ENCODE measurements at places on chromosomes 11 and 22. TPM values are rescaled to one million over a fixed set of nuclear protein-coding genes. Genes with fewer than 3 reads are reported as not detected.
A peak's percentile ranks its signal among the peaks of the same experiment; 100 is the strongest.

GRCh38 chr11:130611791-130612251 lies 163.4 kb downstream of the ADAMTS15 start:
- no peak for DNase-seq

- no peak for DNase-seq
Measured at GRCh38 chr11:32706985-32707741, 87.3 kb downstream of the CCDC73 start.

DNA sequence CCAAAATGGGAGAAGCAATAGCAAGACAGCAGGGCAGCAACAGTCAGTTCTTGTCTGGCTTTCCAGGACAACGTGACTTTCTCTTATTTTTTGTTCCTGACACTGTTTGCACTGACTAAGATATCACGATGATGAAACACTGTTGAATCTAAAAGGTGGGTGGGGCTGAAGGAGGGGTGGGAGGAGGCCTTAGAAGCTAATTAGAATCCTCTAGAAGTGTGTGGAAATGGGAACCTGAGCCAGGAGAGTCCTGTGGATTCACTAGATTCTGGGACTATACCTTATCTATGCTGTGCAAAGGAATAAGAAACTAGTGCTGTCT lies 300.3 kb downstream of the ST3GAL4 start:
- no peak for DNase-seq

- no peak for DNase-seq
Measured at GRCh38 chr11:15499674-15500073, 385.0 kb downstream of the INSC start.

DNA sequence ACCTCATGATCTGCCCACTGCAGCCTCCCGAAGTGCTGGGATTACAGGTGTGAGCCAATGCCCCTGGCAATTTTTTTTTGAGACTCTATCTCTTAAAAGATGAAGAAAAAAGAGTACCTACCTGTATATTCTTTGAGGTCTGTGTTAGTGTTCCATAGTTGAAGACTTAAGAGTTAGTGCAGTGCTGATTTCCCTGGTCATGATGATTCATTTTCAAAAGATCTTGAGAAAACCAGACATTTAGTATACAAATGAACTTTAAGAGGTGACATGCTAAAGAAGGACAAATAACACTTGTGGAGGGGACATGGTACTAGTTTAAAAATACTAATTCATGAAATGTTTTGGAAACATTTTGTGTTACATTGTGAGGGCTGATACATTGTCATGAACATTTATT lies 17.7 kb downstream of the CBL start:
- no peak for DNase-seq

DNA sequence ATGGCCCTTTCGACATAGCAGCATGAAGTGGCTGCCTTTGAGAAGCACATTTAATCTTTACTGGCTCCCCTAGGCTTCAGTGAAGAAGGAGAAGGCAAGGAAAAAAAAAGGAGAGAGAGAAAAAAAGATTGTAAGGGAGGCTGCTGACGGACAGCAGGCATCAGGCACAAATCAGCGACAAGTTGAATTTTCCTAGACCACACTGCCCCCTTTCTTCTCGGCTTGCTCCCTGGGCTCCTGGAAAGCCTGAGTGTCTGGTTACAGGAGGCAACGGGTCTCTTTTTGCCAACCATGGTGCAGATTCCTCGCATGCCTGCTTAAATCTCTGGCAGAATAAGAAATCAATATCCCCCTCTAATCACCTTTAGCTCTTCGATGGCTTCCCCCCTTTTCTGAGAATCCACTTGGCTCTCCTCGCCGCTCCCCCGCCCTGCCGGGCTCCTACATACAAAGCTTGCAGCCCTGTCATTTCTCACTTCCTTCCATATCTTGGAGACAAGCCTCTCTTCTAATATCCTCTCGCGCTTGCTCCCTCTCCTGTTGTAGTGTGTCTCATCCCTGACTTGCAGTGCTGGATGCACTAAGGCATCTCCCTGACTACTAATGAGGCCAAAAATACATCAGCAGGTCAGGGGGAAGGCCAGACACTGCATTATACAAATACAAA lies 14.3 kb downstream of the BLID start:
- peak; percentile 61 for DNase-seq

GRCh38 chr11:44226945-44227344 lies 83.0 kb downstream of the ALX4 start:
- no peak for DNase-seq

GRCh38 chr22:42452916-42453315 lies 20.7 kb upstream of the NFAM1 start:
- DNase-seq, result no peak

- no peak for DNase-seq
Measured at GRCh38 chr11:131481303-131481702, 110.9 kb downstream of the NTM start.

DNA sequence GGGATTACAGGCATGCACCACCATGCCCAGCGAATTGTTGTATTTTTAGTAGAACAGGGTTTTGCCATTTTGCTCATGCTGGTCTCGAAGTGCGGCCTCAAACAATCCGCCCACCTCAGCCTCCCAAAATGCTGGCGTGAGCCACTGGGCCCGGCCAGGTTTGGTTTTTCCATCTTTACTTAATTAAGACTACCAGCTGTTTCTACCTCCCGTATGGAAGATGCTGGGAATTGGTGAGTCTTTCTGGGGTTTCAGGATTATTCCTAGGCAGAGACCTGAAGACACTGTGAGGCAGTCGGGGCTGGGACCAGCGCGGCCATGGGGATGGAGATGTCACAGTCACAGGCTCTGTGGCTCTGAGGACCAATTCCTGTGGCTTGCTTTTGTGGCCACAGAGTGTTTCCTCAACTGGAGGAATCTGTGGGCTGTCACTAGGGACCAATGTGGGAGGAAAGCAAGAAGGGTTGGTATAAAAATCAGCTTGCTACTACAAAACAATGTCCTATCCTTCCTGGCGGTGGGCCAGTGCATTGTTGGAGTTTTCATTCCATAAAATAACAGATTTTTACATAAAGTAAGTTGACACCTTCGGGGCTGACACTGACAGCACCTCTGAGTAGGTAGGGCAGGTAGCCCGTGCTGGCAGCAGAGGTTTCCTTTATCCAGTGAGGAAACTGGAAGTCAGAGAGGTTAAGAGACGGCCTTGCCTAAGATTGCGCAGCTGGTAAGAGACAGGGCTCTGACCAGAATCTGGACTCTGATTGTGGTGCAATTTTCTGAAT lies 8.4 kb upstream of the FTH1 start:
- no peak for DNase-seq

DNA sequence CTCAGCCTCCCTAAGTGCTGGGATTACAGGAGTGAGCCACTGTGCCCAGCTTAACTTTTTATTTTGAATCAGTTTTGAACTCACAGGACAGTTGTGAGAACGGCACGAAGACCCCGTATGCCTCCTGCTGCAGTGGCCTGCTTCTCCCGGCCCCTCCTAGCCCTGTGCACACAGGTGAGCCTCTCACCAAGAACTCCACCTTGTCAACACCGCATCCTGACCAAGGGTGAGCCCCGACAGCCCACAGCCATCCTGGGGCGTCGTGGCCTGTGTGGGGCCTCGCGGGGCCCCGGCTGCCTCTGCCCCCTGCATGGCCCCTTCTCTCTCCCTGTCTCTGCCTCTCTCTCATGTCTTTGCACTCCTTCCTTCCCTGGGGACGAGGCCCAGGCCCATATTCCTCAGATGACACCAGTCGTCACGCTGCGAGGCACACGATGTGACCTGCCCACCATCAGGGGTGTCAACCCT lies 38.8 kb downstream of the GNB1L start:
- DNase-seq, result no peak

GRCh38 chr11:66055021-66055420 lies 2.9 kb downstream of the SF3B2 start:
- DNase-seq, result no peak

DNA sequence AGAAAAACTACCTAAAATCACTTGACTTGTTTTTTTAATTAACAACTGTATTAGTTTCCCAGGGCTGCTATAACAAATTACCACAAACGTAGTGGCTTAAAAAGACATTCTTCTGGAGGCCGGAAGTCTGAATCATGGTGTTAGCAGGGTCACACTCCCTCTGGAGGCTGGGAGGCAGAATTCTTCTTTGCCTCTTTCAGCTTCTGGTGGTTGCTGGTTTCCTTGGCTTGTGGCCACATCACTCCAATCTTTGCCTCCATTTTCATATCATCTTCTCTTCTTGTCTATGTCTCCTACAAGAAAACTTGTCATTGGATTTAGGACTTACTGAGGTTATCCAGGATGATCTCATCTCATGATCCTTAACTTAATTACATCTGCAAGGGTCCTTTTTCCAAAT lies 7.4 kb upstream of the INCENP start:
- no peak for DNase-seq

DNA sequence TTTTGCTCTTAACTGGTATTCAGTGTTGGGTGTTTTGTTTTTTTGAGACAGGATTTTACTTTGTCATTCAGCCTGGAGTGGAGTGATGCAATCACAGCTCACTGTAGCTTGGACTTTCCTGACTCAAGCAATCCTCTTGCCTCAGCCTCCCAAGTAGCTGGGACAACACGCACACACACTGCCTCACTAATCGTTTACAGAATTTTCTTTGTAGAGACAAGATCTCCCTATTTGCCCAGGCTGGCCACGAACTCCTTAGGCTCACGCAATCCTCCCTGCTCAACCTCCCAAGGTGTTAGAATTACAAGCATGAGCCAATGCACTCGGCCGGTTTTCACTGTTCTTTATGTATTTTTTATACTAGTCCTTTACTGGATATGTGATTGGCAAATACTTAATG lies 51.0 kb upstream of the IGLL5 start:
- no peak for DNase-seq

SCUBE1 gene
- 54.7 TPM for total RNA-seq

NAALADL1 gene
- total RNA-seq, result not detected

OR8G5 gene
- total RNA-seq, result 0.18 TPM

LGALS12 gene
- total RNA-seq, result 0.67 TPM

APLNR gene
- 48.8 TPM for total RNA-seq

ELFN2 gene
- 1.2 TPM for total RNA-seq

Measured in endothelial cell (in vitro differentiated cells).